Activated T-cell treated with anti-CD3 and anti-CD28 coated beads, Interleukin-2, amount 50 U/mL, for 72 hours (primary cell): ENCODE measurements at places on chromosomes 2 and 18. TPM values are rescaled to one million over a fixed set of nuclear protein-coding genes. Genes with fewer than 3 reads are reported as not detected.
A peak's percentile ranks its signal among the peaks of the same experiment; 100 is the strongest.

GRCh38 chr2:189552991-189553404, 27.6 kb downstream of the SLC40A1 start:
- no peak overlapping the region for H3K4me3 ChIP-seq
- no peaks in the 10 kb centered on the region for H3K4me1 ChIP-seq
- no peak for DNase-seq
- H3K36me3 ChIP-seq = no peaks in the 10 kb centered on the region
- no peaks in the 10 kb centered on the region for H3K27me3 ChIP-seq

DNA sequence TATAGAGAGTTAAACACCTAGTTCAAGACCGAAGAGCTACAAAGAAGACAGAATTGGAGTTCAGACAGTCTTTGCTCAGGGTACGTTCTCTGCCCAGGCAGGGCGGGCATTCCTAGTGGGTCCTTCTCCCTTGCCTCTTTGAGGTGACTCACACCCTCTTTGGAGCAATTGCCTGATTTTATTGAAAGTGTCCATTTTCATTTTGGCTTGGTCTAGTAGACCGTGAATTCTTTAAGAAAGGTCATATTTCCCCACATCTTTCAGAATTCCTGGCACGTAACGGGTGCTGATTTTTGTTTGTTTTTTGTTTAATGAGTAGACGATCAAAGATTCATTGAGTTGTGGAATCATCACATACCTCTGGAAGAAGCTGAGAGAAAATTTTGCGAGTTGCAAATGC, 871.5 kb downstream of the RNF144A start:
- no peak for DNase-seq
- peaks cover 6% of the 10 kb centered on the region for H3K4me1 ChIP-seq
- no peak overlapping the region for H3K27ac ChIP-seq
- H3K36me3 ChIP-seq = peaks cover 5% of the 10 kb centered on the region
- no peak overlapping the region for H3K4me3 ChIP-seq

GRCh38 chr2:240494194-240494793, 58.8 kb downstream of the GPC1 start:
- H3K36me3 ChIP-seq = peaks cover 29% of the 10 kb centered on the region
- no peaks in the 10 kb centered on the region for H3K27me3 ChIP-seq
- H3K4me1 ChIP-seq = no peaks in the 10 kb centered on the region
- no peak for DNase-seq
- H3K27ac ChIP-seq = no peak overlapping the region

DNA sequence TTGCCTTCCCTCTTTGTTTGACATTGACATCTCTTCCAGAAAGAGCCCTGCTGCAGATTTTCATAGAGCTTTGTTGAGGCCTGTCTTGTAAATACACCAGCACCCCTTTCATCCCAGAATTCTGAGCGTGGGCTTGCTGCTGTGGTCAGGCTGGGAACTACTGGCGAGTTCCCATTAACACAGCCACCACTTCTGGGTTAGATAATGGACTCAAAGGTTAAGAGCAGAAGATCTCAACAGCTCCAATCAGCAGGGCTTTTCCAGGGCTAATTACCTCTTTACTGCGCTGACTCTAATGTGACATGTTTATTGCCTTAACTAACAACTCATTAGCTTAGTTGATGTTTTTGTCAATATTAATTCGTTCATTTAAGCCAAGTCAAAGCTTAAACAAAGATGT, 235.9 kb upstream of the BOD1L2 start:
- H3K27ac ChIP-seq = no peak overlapping the region
- DNase-seq = no peak
- no peaks in the 10 kb centered on the region for H3K27me3 ChIP-seq
- H3K4me1 ChIP-seq = peaks cover 9% of the 10 kb centered on the region
- no peak overlapping the region for H3K4me3 ChIP-seq

DNA sequence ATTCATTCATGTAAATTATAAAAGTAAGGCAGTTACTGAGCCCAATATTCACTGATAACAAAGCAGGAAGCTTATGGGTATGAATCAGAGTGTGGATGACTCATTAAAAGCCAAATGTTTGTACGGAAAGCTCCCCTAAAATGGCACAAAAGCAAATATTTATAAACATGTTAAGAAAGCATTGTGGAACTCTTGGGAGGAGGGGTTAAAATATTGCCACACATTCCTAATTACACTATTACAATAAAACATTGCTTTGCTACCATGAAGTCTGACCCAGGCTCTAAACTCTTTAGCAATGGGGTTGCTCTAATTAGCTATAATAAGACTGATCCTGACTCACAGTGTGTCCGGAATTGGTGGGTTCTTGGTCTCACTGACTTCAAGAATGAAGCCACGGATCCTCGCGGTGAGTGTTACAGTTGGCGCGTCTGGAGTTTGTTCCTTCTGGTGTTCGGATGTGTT, 110.9 kb downstream of the NAB1 start:
- no peak overlapping the region for H3K27ac ChIP-seq
- H3K36me3 ChIP-seq = no peaks in the 10 kb centered on the region
- no peak for DNase-seq
- H3K4me1 ChIP-seq = peaks cover 35% of the 10 kb centered on the region
- peak overlapping the region; percentile 38 for H3K4me3 ChIP-seq

DNA sequence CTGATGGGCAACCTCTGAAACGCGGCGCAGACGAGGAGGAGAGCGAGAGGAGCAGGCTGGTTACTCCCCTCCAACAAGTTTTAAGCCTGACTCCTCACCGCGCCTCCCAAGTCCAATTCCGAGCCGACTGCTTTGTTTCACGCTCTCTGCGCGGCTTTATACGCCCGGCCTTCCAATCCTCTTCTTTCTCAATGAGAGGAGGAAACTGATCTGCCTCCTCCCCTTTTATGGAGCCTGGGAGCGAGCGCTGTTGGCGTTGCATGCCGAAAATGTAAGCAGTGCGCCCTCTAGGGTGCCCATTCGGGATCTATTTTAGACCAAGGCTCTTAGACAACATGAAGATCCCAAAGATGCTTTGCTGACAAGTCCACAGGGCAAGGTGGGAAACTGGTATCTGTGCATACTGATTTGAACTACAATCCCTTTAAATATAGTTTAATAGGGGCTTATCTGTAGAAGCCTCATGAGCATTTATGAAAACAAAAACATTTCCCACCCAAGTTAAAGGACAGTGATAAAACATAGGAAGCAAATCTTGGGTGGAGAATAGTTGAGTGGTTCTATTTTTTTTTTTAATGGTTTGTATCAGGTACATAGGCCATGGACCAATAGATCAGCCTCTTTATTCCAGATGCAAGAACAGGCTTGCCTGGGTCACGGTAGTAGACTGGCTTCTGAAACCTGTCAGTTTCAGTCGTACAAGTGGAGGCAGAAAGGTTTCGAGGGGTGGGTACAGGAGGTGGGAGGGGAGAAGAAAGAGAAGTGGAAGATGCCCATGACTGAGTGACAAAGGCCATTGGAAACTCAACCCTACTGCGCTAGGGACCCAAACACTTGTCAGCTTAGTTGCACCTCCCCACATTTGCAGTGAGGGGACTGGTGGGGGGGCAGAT, at the start of gene RND3:
RND3 (minus strand) TSS at position 131 of the 893 bp plus-strand sequence. CDS start 250 bp downstream, outside the sequence.
- no peaks in the 10 kb centered on the region for H3K36me3 ChIP-seq
- DNase-seq = peak; percentile 58
- H3K4me1 ChIP-seq = peaks cover 8% of the 10 kb centered on the region
- H3K27me3 ChIP-seq = peaks cover 60% of the 10 kb centered on the region
- H3K27ac ChIP-seq = no peak within 1 kb of the TSS

DNA sequence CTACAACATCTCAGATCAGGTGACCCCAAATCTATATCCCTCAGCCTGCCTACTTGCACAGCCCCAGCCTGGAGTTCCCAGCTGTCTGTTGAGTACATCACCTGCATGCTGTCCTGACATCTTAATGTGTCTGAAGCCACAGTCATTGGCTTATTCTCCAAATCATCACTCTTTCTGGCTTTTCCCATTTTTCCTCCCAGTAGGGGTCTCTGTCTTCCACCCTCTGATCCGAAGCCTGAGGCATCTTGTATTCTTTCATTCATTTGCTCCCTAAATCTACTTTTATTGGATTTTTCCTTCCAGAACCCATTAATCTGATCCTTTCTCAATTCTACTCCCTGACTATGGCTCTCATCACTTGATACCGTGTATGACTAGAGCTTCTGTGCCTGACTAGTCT, 332.9 kb upstream of the DCC start:
- no peaks in the 10 kb centered on the region for H3K27me3 ChIP-seq
- H3K27ac ChIP-seq = no peak overlapping the region
- H3K36me3 ChIP-seq = no peaks in the 10 kb centered on the region
- no peak overlapping the region for H3K4me3 ChIP-seq
- no peaks in the 10 kb centered on the region for H3K4me1 ChIP-seq

DNA sequence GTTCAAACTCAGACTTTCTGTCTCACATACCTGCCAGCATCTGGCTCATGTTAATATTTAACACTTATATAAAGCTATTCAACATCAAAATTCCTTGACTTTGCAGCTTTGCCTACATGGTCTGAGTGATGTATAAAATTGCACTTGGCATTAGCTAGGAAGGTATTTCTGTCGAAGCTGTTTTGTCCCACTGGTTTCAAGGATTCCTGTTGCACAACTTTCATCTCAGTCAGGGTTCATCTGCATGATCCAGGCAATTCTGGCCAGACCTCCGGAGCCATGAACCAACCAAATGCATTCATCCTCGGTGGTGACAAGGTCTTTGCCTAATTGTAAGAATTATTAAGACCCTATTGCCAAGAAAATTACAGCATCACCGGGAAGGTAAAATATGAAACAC, 185.4 kb downstream of the ZEB2 start:
- peaks cover 2% of the 10 kb centered on the region for H3K36me3 ChIP-seq
- peaks cover 6% of the 10 kb centered on the region for H3K27me3 ChIP-seq
- peaks cover 46% of the 10 kb centered on the region for H3K4me1 ChIP-seq
- no peak for DNase-seq

DNA sequence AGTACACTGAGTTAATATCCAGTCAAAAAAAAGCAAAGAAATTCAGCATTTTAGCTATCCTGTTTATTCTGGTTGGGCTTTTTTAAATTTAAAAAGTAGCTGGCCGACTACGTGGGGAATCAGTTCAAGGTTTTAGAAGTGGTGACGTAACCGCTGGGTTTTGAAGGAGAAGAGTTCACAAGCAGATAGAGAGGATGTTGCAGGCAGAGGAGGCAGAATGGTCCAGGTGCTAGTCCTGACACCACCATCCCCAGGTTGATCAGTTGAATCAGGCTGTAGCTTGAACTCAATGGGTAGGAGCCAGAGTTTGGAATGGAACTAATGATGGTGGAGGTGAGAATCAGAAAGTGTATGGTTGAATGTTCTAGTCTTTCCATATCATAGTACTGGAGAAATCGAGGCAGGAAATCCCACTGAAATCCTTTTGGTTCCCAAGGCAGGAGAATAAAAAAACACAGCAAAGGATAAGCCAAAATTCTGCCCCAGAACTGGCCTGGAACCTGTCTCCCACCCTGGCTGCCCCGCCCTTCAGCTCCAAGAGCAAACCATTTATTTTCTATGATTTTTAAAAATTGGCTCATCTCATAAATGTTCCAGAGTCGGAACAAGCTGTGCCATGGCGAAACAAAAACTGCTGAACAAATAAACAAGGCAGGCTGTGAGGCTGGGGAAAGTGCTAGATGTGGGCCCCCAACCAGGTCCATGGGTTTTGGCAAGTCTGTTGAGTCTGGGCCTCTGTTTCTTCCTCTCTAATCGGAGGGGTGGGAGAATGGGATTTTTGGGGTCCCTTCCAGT, 44.0 kb downstream of the SLC4A1AP start:
- peaks cover 8% of the 10 kb centered on the region for H3K27me3 ChIP-seq
- H3K36me3 ChIP-seq = no peaks in the 10 kb centered on the region
- peaks cover 51% of the 10 kb centered on the region for H3K4me1 ChIP-seq
- no peak overlapping the region for H3K4me3 ChIP-seq
- peak overlapping the region; percentile 6 for H3K27ac ChIP-seq

The NT5C1B gene
- not detected for total RNA-seq

The SERPINB10 gene
- 1.5 TPM for total RNA-seq

The KCNF1 gene
- total RNA-seq = not detected

The EMILIN1 gene
- total RNA-seq = 1.0 TPM

The KLHL41 gene
- total RNA-seq = 0.09 TPM

The CXCR1 gene
- not detected for total RNA-seq

The CTNNA2 gene
- total RNA-seq = not detected

The OSR1 gene
- not detected for total RNA-seq

The PTGR3 gene
- total RNA-seq = 41.8 TPM

The ARHGEF33 gene
- not detected for total RNA-seq
